NCI-H146 (cell line): ENCODE measurements at places on chromosomes 7 and 10.

GRCh38 chr10:126538439-126539135 is 131.9 kb downstream of the C10orf90 start:
- DNase-seq, result no peak

DNA sequence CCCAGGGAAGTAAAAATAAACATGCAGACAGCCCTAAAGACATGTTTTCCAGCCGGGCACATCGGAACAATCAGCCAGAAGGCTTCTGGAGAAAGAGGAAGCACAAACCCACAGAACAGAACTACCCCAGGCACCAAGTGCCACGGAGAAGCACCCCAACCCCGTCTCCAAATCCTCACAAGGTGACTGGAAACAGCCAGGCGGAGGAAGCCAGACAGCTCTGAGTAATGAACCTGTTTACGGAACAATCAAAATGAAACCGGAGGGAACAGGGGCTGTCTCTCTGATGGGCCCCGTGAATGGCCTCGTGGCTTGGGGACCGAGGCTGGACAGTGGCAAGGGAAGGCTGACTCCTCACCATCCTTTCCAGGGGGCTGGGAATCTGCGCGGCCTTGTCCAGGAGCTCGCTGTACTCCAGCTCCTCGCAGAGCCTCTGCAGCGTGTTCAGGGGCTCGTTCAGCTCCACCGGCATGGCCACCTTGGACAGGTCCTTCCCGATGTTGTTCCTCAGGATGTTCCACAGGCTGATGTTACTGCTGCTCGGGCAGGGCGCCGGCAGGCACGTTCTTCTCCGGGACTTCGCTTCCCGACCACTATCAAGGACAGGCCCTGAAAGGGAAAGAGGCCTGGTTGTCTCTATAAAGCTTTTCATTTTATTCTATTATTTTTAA is 77.0 kb upstream of the GSDME start:
- no peak for DNase-seq

- DNase-seq, result no peak
Observed at GRCh38 chr10:49608166-49609005, 1.7 kb upstream of the SLC18A3 start.

DNA sequence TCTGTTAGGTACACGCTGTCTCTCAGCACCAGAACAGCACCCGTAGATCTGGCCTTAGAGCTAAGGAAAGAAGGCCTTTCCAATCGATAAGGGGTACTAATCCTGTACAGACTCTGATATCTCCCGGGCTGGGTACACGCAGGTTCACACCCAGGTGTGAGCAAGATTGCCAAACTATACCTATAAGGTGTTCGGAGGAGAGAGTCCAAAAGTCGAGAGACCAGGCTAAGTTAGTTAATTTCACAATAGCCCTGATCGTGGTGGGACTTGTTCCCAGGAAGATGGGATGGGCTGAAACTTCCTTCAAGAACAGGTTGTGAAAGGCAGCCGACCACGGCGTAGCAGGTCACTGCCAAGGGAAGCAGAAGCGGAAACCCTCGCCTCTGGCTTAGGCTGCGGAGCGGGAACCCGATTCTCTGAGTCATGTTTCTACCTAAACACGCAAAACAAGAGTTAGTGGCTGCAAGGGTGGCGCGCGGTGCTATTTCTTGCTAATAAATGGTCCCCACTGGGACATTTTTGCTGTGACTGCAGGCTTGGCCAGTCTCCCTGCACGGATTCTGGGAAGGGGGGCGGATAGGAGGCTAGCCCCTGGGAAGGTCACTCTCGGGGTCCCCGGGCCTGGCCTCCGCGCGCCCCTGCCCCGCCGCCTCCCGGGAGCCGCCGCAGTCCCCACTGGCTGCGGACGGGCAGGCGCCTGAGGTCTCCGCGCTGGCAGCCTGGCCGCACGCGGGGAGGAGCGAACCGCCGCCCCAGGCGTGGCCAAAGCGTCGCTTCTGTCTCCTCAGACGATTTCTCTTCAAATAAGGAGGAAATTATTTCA is 75.4 kb upstream of the PDSS1 start:
- DNase-seq, result peak; percentile 21

- DNase-seq, result no peak
Observed at GRCh38 chr7:143257501-143257900, 5.7 kb upstream of the GSTK1 start.

- DNase-seq, result no peak
Observed at GRCh38 chr7:157817433-157817832, 480.6 kb downstream of the DNAJB6 start.

DNA sequence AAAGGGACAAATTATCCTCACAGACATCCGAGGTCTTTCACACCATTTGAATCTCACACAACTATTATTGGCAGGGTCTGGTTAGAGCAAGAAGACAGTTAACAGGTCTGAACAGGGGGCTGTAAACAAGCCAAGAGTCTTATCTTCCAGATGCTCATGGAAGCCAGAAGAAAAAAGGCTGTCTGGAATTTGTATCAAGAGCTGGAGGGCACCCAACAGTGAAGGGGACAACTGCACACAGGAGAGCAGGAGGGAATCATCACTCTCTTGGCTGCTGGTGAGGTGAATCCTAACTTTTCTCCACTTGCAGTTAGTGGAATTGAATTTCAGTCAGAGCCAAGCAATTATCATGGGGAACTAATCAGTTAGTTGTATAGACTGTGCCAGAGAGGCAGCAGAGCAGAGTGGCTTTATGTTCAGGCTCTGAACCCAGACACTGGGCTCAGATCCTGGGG is 880.2 kb upstream of the AUTS2 start:
- DNase-seq, result peak; percentile 66

DNA sequence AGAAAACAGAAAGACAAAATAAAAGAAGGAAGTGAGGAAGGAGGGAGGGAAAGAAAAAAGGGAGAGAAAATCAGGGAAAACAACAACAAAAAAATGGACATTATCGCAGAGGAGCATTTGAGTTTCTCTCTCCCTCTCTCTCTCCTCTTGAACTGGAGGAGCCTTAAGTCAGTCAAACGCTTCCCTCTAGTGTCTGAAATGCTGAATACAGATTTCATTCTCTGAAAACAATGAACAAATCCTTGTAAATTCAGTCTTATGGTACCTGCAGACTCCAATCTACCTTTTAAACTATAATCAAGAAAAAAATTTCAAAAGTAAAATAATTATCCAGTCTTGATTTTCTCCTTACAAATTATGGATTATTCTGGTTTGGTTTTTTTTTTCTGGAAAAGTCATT is 89.2 kb upstream of the PFKP start:
- no peak for DNase-seq
